ENCODE measurements at places on chromosomes 4 and X.
A peak's percentile ranks its signal among the peaks of the same experiment; 100 is the strongest.

GRCh38 chr4:24956091-24956490, 43.2 kb upstream of the CCDC149 start:
- no peak for DNase-seq

DNA sequence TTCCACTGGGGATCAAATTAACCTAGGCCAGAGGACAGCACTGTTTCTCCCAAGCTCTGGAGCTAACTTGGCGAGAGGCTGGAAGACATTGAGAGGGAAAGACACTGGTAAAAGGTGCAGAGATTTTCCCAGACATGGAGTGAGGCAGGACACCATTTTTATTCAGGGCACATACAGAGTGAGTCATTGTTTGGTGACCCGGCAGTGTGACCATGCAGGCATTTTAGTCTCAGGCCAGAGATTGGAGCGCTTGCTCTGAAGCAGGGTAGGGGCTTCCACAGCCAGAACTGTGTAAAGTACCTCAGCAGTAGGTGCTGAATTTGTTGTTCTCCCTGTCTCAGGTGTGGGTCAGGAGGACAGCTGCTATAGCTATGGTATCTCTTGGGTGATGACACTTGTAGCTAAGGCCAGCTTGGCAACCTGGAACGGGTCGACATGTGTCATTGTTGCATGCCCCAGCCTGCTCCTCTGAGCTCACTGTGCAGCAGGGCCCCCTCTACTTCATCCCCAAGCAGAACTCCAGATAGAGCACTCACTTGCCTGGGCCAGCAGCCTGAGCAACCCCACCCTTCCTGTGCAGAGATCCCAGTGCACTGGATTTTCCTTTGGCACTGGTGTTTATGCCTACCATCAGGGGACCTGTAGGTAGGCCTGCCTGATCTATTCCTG, 79.8 kb upstream of the ATP8A1 start:
- DNase-seq = no peak

- no peak for DNase-seq
Measured at GRCh38 chr4:41072021-41072777, 142.1 kb downstream of the APBB2 start.

GRCh38 chr4:113292371-113293042, 243.1 kb downstream of the ANK2 start:
- peak; percentile 24 for DNase-seq
